Hematopoietic multipotent progenitor cell treated with erythropoietin and hydrocortisone succinate and interleukin-3 and kit ligand, for 6 days (in vitro differentiated cells): ENCODE measurements at places on chromosomes 11 and 22.

GRCh38 chr22:35470903-35471321 lies 69.7 kb upstream of the RASD2 start:
- no peak for DNase-seq

GRCh38 chr11:34957606-34958005 lies 41.2 kb downstream of the PDHX start:
- no peak for DNase-seq

DNA sequence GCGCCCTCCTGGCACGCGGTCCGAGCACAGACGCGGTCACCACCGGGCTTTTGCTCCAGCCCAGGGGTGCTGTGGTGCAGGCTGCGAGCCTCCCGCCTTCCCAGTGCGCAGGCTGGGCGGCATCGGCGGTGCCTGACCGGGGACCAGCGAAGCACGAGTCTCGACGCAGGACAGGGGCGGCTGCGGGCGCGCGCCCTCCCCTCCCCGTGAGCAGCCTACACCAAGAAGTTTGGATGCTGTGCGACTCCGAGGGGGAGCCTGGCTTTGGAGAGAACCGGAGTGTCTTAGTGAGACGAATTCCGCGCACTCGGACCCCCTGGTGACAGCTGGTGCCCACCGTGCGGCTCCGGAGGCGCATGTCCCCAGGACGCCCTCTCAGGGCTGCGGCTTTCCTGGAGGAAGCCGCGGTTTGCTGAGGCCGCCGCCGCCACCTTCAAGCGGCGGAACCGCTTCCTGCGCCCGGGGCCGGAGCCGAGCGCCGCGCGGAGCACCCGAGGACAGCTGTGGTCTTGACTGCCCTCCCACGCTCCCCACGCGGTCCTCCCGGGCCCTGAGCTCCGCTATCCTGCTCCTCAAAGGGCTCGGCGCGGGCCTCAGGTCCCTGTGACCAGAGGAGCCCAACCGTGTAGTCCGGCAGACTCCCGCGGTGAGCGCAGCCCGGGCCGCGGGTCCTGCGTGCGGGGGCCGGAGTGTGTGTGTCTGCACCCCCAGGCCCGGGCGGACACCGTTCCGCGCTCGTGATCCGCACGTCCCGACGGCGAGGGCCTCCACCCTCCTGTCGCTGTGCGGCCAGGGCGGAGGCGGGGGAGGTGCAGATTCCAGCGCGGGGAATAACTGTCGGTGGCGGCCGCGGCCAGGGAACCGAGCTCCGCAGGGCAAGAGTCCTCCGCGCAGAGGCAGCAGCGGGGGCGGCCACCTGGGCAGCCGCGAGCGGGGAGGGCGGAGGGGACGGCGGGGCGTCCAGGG lies 1.7 kb downstream of the FGF3 start:
- no peak for DNase-seq

- DNase-seq: peak; percentile 74
These were observed 6.9 kb downstream of the MCAT start for GRCh38 chr22:43136255-43136654.

- DNase-seq: no peak
These were observed 124.3 kb upstream of the RASSF10 start for GRCh38 chr11:12884751-12885318.

DNA sequence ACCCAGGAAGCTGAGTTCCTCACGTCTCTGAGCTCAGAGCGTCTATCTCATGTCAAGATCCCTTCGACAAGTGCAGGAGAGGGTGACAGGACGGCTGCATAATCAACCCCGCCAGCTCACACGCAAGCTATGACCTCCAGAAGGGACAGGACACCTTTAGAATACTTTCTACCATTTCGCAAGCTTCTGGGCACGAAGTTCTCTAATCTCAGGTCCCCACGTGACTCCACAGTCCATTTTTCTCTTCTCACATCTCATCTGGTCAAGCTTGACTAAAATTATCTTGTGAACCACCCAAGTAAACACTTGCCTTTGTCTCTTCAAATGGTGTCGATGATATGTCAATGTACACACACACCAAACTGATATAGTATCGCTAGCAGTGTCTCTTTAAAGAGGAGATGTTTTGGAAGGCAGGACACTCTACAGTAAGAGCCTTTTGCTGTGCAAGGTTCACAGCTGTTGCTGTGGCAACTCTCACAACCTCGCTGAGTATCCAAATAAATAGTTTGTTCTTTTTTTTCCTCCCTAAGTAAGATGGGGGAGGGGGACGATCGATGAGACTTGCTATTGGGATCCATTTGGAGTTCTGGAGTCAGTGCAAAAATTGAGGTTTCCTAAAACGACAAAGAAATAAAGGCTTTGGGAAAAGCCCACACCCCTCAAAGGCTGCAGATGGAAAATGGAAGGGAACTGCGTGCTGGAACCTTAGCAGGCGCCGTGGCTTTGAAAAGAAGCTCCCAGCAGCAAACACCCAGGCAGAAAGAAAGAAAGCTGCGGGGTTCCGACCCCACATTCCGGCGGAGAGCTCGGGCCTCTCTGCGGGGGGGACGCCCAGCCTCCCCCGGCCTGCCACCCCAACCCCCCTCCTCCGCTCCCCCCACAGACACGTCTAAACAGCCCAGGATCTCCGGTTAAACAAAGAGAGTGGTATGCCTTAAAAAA lies 215.4 kb upstream of the UBASH3B start:
- DNase-seq: peak; percentile 22

DNA sequence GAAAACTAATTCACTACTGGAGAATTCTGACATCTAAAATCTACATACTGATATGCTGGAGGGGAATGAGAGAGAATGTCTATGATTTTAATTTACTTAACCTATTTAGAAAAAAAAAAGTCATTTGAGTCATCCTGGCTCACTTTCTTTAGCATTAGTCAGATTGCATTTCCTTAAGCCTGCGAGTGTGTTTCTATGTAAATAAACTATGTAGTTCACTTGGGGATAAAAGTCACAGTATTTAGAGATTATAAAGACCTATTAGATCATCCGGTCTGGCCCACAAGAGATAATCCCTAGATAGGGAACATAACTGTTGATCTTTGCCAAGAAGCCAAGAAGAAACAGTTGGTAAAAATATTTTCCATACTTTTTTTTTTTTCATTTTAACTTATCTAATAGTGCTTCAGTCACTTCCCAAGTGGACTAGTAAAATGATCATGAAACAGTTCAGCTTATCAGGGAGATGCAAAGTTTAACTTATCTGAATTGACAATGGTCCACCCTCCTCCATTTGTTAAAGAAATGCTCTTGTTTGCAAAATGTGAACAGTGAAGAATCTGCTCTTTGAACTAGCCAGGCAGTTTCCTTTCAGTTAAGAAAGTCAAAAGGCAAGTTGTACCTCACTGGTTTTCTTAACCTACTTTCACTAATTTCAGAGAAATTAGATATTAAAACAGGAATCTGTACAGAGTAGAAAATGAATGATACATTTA lies 21.2 kb upstream of the BLID start:
- no peak for DNase-seq

GRCh38 chr11:24233041-24233440 lies 263.8 kb upstream of the LUZP2 start:
- no peak for DNase-seq

GRCh38 chr11:36026315-36026968 lies 82.6 kb downstream of the LDLRAD3 start:
- no peak for DNase-seq

- DNase-seq: no peak
These were observed 112.2 kb upstream of the RRM1 start for GRCh38 chr11:3982431-3982830.

DNA sequence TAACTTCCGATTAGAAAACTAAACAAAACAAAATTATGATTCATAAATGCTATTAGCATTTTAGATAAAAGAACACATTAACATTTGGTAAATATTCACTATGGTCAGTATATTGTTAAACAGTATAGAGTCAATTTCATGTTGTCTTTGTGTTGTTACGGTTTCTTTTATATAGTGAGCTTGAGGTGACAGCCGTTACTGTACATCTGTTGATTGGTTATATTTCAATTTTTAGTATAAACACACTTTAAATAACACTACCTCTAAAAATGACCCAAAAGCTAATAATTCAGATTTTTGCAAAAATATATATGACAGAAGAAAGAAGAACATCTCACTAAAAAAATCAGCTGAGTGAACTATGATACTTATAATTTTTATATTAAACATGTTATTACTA lies 249.0 kb upstream of the LUZP2 start:
- DNase-seq: no peak

DNA sequence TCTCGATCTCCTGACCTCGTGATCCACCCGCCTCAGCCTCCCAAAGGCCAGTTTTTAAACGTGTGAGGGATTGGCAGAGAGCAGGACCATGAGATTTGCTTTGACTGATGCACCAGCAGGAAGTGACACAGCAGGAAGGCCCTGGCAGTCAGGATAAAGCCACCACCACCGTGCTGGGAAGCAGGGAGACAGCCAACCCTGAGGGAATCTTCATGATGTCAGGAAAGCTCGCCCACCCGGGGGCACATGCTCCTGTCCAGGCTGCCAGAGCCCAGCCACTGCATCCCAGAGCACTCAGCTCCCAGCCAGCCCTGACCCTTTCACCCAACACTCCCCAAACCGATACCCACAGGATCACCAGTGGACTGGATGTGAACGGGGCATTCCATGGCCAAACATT lies 6.1 kb downstream of the TUBGCP6 start:
- DNase-seq: no peak
